Nephron progenitor cell (in vitro differentiated cells): ENCODE measurements at places on chromosomes 4 and X.

GRCh38 chrX:8484360-8484949, 19.8 kb downstream of the VCX3B start:
- no peak for DNase-seq

DNA sequence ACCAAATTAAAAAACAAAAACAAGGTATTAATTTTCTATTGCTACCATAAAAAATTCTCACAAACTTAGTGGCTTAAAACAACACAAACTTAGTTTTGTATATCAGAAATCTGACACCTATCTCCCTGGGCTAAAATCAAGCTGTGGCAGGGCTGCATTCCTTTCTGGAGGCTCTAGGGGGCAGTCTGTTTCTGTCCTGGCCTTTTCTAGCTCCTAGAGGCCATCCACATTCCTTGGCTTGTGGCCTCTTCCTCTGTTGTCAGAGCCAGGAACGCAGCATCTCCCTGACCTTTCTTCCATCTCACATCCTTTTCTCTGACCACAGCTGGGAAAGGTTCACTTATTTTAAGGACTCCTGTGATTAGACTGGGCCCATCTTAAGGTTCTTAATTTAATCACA, 38.9 kb upstream of the TLR2 start:
- no peak for DNase-seq

DNA sequence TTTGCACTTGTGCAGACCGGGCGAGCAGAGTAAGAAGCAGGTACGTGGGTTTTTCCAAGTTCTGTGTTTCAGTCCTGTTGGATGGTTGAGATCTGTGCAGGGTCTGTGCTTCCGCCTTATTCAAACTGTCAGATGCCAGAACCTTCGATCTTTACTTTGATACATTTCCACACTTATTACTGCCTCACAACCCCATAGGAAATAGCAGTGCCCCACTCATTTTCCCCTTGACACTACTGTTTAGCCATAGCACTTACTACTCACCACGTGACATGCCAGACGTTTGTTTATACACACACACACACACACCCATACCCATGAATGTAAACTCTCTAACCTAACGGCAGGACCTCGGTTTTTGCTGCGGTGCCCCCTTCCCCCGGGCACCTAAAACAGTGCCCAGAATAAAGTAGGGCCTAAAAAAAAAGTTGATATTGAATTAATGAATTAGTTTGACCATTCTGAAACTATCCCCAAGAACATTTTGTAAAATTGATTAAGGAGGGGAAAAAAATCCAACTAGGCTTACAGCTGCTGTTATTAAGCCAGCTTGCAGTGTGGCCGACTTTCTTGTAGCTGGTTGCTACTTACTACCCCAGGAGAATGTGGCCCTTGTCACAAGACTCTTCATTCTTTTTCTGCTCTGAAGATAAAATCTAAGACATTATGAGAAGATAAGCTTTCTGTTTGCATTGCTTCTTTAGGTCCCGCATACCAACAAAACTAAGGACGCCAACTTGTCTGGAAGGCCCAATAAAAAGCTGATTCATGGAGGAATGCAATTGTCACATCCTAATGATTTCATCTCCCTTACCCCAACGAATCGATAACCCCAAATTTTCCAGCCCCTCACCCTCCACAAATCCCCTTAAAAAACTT, 704 bp upstream of the SEPSECS start:
- no peak for DNase-seq

GRCh38 chrX:136778916-136779315, 1.8 kb downstream of the ARHGEF6 start:
- DNase-seq, result no peak
